ENCODE measurements at places on chromosomes 3 and 15.

DNA sequence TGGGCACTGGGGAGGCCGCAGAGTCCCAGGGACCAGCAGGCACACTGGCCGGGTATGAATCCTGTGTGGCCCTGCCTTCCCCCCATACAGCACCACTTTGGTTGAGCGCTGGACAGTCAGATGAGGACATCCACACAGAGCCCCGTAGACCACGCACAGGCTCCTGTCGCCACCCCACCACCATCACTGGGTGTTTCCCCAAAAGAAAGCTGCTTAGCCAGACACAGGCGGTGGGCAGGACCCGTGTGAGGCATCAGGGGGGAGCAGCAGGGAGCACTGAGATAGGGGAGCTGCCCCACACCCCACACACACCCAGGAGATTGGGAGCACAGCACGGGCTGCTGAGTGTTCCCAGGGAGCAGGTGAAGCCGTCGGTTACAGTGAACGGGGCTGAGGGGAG is 42.4 kb upstream of the SLC41A3 start:
- no peak for DNase-seq

DNA sequence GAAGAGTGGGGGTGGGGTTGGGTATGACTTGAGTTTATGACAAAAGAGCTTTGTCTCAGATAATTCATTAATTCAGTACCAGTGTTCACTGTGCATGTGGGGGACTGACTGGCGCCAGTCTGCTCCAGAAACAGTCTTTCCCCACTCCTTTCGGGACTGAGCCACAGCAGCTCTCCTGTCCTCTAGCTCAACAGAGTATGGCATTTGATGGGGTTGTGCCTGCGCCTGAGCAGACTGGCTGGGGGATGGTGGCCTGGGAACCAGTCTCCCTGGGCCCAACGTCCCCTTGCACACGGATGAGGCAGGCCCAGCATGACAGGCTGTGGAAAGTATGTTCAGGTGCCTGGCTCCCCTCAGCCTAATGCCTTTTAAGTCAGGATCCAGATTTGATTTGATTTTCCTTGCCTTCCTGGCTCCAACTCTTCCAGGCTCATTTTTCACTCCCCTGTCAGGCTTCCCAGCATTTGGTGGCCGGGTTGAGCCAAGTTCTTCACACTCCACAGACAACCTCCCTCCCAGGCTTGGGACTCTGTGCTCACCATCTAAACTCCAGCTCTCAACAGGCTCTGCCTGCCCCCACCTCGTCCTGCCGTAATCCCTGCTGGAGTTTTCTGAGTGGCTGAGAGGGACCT is 105.0 kb downstream of the MYLK start:
- DNase-seq, result no peak

DNA sequence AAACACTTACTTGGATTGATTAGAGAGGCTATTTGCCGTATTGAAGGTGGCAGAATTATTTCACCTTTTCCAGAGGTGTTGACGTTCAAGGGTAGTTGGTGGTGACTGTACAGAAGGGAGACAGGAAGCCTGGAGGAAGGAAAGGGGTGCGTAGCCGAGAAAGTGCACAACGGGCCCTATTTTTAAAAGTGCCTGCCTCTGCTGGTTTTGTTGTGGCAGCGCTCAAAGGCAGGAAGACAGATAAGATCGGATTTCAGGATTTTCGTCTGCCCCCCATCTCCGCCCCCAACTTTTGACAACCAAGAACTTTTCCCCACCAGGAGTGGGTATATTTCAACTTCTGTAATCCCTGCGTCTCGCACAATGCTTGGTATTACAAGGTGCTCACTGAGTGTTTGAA is 38.5 kb downstream of the SMAD3 start:
- DNase-seq, result no peak

DNA sequence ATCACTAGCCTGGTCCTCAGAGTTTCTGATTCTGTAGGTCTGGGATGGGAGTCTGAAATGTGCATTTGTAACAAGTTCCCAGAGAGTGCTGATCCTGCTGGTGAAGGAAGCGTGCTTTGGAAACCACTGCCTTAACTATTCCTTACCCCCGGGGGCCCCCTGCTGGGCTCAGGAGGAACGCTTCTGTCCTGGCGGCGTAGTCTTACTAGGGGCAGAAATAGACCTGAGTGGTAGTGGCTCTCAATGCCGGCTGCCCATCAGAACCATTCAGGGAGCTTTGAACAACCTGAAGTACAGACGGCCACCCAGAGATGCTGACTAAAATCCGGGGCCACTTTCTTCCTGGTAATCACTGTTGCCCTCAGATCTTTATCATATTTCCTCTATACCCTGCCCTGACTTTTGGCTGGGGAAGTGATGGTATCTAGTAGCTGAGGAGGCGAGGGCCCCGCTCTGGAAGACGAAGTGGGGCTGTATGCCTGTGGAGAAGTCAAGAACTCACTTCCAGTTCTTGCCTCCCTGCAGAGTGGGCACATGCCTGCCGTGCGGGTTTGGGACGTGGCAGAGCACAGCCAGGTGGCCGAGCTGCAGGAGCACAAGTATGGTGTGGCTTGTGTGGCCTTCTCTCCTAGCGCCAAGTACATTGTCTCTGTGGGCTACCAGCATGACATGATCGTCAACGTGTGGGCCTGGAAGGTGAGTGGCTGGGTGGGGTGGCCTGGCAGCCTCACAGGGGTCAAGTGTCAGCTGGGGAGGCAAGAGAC is 16.3 kb upstream of the JMJD7 start:
- peak; percentile 46 for DNase-seq

DNA sequence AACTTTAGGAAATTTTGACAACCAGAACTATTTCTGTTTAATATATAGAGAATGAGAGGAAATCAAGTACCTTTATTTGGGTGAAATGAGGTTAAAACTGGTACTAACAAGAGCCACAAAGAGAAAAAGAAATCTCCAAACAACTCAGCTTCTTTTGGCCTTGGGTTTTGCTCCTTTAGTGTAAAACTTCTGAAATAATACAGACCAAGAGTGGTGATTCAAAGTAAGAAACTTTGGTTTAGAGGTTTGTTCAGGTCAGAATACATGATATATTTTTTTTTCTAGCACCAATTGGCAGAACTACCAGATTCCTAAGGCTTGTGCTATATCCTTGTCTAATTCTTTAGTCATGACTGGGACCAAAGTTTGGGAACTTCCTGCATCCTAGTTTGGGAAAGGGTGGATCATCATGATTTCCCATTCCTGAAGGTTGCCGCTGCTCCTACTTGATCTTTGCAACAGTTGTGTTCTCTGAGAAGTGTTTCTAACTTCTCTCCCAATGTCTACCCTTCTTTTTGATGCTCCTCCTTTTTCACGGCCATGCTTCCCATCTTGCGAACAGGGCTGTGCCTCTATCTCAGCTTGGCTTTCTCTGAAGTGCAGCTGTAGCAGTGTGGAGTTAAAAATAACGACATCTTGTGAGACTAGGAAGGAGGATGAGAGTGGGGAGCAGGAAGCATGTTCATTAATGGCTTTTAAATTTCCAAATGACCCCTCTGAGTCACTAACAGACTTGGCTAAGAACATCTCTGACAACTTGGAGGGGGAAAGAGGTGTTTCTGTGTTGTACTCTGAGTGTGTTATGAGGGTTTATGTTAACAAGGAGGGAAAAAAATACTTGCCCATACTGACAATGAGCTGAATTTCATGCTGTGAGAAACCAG is 87.7 kb downstream of the KCNAB1 start:
- DNase-seq, result no peak
